ENCODE measurements at places on chromosomes 5 and 9. TPM values are rescaled to one million over a fixed set of nuclear protein-coding genes. Genes with fewer than 3 reads are reported as not detected.
A peak's percentile ranks its signal among the peaks of the same experiment; 100 is the strongest.

The GRAMD2B gene
- 9.5 TPM for total RNA-seq

GRCh38 chr9:72680593-72681282 lies 159.3 kb downstream of the TMC1 start:
- DNase-seq: no peak

- DNase-seq: peak; percentile 62
Observed at GRCh38 chr5:142770650-142771609, 753 bp downstream of the ARHGAP26 start.

DNA sequence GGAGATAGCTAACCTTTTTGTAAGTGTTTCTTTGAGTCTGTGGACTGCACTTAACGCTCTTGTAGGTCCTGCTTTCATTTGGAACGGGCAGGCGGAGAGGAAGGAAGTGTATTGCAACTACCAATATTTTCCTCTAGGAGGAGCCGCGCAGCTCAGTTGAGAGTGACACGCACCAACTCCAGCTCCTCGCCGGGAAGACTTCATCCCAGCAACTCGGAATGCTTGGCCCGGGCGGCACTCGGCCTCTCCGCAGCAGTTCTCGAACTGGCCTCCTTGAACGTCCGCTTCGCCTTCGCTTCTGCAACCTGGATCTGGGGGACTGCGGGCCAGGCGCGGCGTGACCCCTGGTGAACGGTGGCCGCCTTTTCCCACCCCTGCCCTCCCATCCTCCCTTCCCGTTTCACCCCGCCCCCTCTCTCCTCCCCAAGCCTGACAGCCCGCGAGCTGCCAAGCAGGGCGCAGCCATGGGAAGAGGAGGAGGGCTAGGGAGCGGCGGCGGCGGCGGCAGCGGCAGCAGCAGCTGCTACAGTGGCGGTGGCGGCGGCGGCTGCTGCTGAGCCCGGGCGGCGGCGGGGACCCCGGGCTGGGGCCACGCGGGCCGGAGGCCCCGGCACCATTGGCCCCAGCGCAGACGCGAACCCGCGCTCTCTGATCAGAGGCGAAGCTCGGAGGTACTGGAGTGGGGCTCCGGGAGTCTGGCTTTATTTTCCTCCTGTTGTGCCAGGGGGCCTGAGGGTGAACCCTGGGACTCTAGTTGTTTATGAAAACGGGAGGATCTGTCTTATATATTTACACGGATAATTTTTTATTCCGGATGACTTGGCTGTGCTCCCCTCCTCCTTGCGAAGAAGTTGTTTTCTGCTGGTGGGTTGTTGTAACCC lies at the start of gene GHR:
Gene GHR (plus strand): TSS at position 155 of the 881 bp plus-strand sequence. CDS start 142,436 bp downstream, outside the sequence.
- DNase-seq: no peak

The SLC36A2 gene
- not detected for total RNA-seq

DNA sequence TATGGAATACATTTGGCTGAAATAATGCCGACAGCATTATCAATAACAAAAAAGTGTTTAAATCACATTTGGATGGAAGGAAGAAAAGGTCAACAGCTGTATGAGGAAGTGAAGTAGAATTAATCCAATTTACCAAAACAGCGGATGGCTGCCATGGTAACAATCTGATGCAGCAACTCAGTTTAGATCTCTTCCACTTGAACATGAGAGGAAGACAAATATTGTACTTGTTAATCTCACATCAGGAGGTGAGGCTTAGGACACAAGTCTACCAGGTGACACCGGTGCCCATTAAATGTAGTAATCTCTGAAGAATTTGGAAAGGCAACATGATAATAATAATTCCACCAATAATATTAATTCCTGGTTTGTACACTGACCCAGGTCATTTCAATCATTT lies 2.4 kb downstream of the RASEF start:
- no peak for DNase-seq

The INSL4 gene
- total RNA-seq: not detected

DNA sequence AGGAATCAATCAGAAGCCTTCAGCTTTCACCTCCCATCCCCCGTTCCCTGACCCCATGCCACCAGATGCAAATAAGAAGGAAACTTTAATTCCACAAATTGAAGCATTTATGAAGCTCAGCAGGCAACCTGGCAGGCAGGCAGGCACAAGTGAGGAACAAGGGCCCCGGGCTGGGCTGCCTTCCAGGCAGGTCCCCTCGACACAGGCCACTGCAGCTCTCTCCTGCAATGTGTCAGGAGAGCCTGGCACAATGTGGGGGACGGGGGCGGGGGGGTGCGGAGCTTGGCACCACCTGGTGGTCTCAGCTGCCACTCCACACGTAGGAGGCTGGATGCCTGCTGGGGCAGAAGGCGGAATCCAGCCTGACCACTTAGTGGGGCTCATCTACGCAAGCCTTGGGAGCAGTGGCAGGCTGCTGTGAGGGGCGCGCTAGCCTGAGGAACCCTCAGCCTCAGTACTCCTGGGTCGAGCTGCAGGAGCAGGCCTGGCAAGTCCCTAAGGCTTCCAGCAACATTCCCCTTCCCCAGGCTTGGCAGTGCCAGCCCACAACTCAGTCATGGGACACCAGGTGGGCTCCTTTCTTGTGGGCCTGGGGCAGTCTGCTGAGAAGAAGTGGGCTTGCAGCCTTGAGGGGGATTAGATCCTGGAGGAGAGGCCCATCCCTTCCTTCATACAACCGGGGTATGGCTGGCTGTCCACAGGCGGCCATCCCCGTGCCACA lies 50.2 kb upstream of the KCNMB1 start:
- no peak for DNase-seq

DNA sequence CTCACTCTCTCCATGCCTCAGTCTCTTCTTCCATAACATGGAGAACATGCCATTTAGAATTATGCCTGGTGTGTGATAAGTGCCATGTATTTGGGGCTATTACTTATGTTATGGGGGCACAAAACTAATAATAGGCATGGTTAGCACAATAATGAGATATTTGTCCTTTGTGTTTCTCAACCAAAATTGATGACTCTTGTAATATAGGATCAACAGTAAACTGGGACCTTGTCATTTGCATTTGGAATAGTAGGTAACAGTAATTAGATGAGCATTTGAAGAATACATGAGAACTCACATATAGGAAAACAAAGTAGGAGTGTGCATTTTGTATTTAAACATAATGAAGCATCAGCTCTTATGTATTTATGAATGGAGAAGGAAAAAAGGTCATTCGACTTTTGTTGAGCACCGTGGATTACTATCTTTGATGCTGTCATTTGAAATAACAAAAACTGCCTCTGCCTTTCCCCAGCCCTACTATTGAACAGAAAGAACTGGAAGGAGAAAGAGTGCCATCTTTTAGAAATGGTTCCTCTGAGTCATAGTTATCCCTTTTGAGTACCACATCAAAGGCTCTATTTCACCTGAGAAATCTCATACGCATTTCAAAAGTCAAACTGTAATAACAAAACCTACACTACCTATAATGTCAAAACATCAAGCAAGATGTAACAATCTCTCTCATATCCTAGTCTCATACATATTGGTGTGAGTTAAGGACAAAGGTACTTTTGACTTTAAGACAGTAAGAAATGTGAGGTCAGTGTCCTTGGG lies 655.2 kb downstream of the PDE4D start:
- no peak for DNase-seq

- no peak for DNase-seq
Observed at GRCh38 chr5:67149951-67150523, 46.6 kb downstream of the CD180 start.

DNA sequence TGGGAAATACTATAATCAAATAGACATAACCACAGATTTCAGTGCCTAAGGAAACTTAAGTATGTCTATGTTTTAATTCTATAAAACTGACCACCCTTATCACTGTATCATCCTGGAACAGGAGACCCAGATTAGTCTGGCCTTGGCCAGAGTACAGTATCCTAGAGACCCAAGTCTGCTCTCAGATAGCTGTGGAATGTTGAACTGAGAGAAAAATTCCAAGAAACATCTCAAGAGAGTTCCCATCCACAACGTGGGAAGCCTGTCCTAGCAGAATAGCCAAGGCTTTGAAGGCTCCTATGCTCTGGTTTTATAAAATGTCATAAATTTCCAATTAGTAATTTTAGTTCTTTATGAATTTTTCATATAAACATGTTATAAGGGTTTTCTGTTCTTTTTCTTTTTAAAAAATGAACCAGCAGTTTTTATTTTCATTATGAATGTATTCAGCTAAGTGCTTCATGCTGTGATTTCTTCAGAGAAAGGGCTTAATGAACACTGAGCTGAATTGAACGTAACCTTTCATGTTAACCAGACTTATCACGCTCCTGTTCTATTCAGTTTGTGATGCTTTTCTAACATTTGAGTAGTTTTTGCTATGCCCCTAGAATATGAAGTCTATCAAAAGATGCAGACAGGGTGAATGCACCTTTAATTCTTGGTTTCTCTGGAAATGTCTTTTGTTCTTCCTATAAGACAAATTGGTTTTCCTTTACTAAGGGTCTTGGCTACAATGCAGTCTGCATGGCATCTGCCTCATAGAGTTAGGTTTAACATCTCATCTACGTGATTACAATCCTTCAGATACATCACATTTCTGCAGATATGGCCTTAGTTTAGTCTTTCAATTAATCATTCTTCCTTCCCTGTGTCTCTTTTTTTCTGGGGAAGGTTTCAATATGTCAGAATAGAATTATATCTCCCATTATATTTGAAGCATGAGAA lies 230.8 kb downstream of the CYLC2 start:
- no peak for DNase-seq

The ZNF484 gene
- 8.1 TPM for total RNA-seq

- no peak for DNase-seq
Observed at GRCh38 chr5:144028058-144028457, 142.4 kb downstream of the YIPF5 start.

GRCh38 chr5:108312258-108312657 lies 69.6 kb downstream of the FBXL17 start:
- DNase-seq: no peak

The UGT3A1 gene
- not detected for total RNA-seq

GRCh38 chr5:14506140-14506538 lies 75.5 kb upstream of the OTULINL start:
- DNase-seq: no peak

DNA sequence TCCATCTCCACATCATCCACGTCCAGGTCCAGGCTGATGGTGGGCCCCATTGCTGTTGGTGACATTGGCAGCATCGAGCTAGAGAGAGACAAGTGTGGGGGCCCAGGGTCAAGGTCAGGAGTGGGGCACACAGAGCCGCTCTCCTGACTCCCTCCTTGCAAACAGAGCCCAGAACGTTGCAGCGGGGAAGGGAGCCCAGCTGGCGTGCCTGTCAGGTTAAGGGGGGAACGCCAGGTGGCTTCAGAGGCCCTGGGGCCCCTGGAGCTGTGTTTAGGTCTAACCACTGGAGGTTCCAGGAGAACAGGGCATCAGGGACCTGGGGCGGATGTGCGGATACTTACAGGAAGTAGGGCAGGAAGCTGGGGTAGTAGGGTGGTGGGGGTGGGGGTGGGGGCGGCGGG lies 7.5 kb downstream of the RNF44 start:
- DNase-seq: peak; percentile 32

GRCh38 chr9:77604316-77604715 lies 43.8 kb downstream of the GNA14 start:
- no peak for DNase-seq

DNA sequence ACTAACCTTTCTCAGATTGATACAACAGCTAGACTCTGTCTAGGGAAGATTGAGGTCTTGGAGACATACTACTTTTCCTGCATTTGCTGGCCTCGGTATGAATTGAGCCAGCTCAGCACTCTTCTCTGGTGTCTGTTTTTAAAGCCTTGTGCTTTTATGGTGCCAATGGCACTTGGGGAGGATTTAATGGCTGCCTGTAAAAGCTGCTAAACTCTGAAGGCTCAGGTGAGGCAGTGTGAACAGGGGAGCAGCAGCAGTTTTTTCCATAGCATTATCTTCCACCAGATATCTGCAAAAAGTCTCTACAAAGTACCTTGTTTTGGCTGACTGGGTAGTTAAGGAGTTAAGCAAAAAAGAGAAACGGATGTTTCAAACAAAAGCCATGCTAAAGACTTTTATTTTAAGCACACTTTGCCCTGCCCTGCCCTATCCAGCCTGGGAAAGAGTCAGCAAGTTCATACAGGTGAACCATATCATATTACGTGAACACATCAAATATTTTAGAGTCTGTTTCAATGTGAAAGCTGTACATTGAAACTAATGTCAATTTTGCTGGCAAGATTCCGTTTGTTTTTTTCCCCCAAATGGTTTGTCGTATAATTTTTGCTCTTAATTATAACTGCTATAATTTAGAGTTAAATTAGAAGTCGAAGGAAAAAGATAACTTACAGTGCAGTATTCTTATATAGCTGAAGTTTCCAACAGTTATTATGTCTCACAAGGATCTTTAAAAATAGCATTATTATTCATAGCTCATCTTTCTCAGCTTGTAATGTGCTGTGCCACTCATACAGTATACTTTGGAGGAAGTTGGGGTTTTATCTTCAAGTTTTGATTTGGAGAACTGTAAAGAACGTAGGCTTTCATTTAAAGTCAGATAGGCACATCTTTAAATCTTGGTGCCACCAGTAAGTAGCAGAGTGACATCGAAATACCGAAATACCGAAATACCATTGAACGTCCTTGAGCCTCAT lies 424.1 kb upstream of the CD180 start:
- DNase-seq: no peak

GRCh38 chr9:106106396-106106795 lies 412.1 kb downstream of the TMEM38B start:
- no peak for DNase-seq

DNA sequence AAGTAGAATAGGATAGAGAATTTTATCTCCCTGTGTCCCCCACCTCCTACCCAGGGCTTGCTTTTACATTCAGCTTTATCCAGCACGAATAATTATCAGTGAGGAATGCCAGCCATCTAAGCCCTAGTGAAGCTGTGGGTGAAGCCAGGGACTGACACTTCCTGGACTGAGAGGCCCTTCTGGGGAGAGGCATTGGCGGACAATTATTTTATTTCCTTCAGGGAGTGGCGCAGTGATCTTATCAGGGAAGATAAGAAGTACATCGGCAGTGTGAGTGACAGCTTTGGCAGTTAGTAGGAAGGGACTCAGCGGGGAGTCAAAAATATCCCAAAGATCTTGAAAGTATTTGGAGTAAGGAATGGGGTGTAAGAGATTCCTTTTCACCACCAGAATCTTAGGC lies 34.9 kb upstream of the RPS23 start:
- DNase-seq: no peak

The FLT4 gene
- 0.86 TPM for total RNA-seq

DNA sequence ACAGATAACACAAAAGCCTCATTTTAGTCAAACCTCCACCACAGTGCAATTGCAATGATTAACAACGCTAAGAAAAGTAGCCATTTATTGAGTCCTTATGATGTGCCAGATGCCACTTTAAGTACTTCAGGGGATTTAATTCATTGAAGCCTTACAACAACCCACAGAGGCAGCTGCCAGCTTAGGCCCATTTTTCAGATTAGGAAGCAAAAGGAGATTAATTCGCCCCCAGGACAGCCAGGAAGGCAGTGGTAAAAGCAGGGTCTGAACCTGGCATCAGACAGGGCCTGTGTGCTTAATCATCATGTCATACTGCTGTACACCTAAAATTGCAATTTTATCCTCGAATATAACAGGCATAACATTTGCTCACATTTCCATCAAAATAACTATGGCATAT lies 23.9 kb downstream of the MED27 start:
- no peak for DNase-seq

The CTXN3 gene
- not detected for total RNA-seq

GRCh38 chr5:99029172-99029571 lies 100.4 kb upstream of the CHD1 start:
- no peak for DNase-seq

The DRD1 gene
- total RNA-seq: not detected

The PCDHB5 gene
- total RNA-seq: not detected
